ENCODE measurements at places on chromosomes 3 and 15. TPM values are rescaled to one million over a fixed set of nuclear protein-coding genes. Genes with fewer than 3 reads are reported as not detected.
A peak's percentile ranks its signal among the peaks of the same experiment; 100 is the strongest.

GRCh38 chr3:52892625-52893311, 4.6 kb downstream of the STIMATE start:
- peak; percentile 59 for DNase-seq
- H3K36me3 ChIP-seq: peaks cover 2% of the 10 kb centered on the region
- H3K27ac ChIP-seq: peak overlapping the region; percentile 46
- peak overlapping the region; percentile 16 for H3K4me3 ChIP-seq
- H3K4me1 ChIP-seq: peaks cover 60% of the 10 kb centered on the region

DNA sequence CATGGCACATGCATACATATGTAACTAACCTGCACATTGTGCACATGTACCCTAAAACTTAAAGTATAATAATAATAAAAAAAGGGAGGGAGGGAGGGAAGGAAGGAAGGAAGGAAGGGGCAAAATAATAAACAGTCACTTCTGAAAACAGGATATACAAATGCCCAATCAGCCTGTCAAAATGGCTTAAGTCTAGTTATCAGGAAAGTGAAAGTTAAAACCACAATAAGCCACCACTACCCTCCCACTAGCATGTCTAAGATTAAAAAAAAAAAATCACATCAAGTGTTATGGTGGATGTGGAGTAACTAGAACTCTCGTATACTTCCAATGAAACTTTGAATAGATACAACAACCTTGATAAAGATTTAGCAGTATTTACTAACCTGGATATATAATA, 145.6 kb upstream of the GMNC start:
- no peak for DNase-seq
- no peaks in the 10 kb centered on the region for H3K4me1 ChIP-seq
- no peak overlapping the region for H3K4me3 ChIP-seq
- H3K36me3 ChIP-seq: no peaks in the 10 kb centered on the region
- H3K27ac ChIP-seq: no peak overlapping the region

- H3K27ac ChIP-seq: no peak overlapping the region
- H3K4me1 ChIP-seq: peaks cover 8% of the 10 kb centered on the region
- no peak for DNase-seq
- no peak overlapping the region for H3K4me3 ChIP-seq
These were observed 2.7 kb downstream of the SLC6A20 start for GRCh38 chr3:45793482-45794176.

DNA sequence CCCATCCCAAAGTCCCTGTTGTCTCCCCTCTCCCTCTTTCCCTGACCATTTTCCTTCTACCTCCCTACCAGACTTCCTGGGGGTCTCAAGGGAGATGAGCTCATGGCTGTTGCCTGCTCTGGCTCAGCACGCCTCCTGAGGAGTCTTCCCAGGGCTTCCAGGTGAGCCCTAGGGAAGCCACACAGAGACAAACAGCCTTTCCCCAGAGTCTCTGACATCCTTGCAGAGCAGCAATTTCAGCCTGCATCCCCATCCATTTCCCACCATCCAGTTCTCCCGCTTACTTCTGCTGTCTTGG, 189.2 kb upstream of the LINGO1 start:
- DNase-seq: no peak
- no peak overlapping the region for H3K27ac ChIP-seq
- no peaks in the 10 kb centered on the region for H3K36me3 ChIP-seq
- no peak overlapping the region for H3K4me3 ChIP-seq
- no peaks in the 10 kb centered on the region for H3K27me3 ChIP-seq
- H3K4me1 ChIP-seq: no peaks in the 10 kb centered on the region

CHAC1 gene
- total RNA-seq: 45.5 TPM

DNA sequence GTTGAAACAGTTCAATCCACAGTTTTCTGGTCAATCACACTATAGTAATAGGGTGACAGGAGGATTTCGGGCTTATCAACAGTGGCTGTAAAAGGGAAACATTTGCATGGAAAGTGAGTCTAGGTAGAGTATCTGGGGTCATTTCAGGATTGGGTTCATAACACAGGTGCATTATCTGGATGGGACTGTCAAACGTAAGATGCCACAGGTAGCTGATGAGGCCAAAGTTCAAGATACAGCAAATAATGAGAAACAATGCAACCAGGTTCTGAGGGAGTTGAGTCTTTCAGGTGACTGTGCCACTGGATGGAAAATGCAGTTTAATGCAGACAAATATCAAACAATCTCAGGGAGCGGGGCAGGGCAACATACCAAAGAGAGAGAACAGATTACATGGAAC, 62.2 kb downstream of the WDR76 start:
- no peaks in the 10 kb centered on the region for H3K4me1 ChIP-seq
- H3K4me3 ChIP-seq: no peak overlapping the region

ZNF717 gene
- 25.0 TPM for total RNA-seq

SAMMSON gene
- not detected for total RNA-seq

All from Karpas-422 (cell line).